ENCODE measurements at places on chromosomes 12 and 14.
A peak's percentile ranks its signal among the peaks of the same experiment; 100 is the strongest.

GRCh38 chr14:91380123-91380522 lies 37.5 kb downstream of the CCDC88C start:
- no peak for DNase-seq

DNA sequence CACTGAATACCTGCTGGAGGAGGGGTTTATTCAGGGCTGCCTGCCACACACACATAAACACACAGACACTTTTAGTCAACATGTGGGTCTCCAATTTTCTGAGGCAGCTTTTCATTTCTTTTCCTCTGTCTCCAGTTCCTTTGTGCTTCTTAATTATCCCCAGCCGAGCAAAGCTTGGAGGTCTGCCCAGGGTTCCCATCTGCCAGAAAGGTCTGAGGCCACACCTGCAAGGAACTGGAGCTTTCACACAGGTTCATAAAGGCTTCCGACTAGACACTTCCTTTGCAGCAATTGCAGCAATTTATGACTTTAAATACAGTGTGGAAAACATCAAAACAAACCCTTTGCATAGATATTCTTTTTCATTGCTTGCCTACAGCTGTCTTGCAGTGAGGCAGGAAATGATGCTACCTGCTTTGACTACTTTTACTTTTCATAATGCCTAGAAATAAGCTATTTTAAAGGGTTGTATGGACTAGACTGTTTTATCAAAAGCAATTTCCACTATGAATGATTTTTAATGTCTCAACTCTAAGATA lies 1318.9 kb downstream of the AACS start:
- no peak for DNase-seq

- no peak for DNase-seq
Measured at GRCh38 chr12:119695034-119695433, 27.1 kb downstream of the PRKAB1 start.

GRCh38 chr12:125214289-125214688 lies 149.1 kb downstream of the AACS start:
- DNase-seq = no peak

GRCh38 chr12:109116611-109116949 lies 193 bp downstream of the ACACB start:
- DNase-seq = no peak

- no peak for DNase-seq
Measured at GRCh38 chr14:89232265-89233070, 184.6 kb downstream of the FOXN3 start.

- no peak for DNase-seq
Measured at GRCh38 chr14:31229009-31229408, 21.4 kb upstream of the HECTD1 start.

- DNase-seq = no peak
Measured at GRCh38 chr14:73477618-73478266, 13.0 kb upstream of the RIOX1 start.

DNA sequence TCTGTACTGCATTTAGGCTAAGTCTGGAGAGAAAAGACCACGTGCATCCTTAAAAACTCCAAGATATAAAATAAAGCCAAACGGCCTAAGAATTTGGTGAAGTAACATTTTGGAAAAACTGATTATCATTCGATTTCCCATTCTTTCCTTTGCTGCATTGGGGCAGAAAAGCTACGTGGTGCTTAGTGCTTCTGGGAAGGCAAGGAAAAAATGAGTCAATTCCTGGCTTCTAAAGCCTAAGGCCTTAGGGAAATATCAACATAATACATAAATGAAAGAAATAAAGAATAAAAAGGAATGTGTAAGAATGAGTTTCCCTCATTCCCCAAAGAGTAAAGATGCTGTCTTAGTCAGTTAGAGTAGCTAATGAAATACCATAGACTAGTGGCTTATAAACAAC lies 520.5 kb downstream of the GLT1D1 start:
- no peak for DNase-seq

DNA sequence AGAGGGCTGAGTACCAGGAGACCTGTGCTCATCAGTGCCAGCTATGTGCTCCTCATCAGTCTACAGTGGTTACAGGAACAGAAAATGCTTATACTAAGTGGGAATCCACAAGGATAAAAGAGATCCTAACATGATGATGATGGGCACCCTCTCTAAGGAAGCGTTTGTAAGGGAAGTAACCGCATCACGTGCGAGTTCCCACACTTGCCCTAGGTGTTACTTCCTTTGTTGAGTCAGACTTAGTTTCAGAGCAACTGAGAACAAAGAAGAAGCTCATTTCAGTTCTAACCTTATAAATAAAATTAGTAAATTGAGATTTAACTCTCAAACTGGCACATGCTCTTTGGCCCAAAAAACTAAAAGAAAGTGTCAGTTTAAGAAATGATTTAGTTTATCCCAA lies 956.4 kb upstream of the TMEM132C start:
- DNase-seq = no peak

GRCh38 chr14:56057071-56057741 lies 61.0 kb upstream of the PELI2 start:
- DNase-seq = no peak

- peak; percentile 43 for DNase-seq
Measured at GRCh38 chr14:61452452-61452851, 131.1 kb downstream of the PRKCH start.

- DNase-seq = no peak
Measured at GRCh38 chr12:3630621-3631271, 122.2 kb downstream of the CRACR2A start.

- DNase-seq = peak; percentile 65
Measured at GRCh38 chr12:52082988-52083637, 3.6 kb downstream of the SMIM41 start.

- DNase-seq = no peak
Measured at GRCh38 chr14:99548255-99548654, 55.8 kb downstream of the CCDC85C start.

DNA sequence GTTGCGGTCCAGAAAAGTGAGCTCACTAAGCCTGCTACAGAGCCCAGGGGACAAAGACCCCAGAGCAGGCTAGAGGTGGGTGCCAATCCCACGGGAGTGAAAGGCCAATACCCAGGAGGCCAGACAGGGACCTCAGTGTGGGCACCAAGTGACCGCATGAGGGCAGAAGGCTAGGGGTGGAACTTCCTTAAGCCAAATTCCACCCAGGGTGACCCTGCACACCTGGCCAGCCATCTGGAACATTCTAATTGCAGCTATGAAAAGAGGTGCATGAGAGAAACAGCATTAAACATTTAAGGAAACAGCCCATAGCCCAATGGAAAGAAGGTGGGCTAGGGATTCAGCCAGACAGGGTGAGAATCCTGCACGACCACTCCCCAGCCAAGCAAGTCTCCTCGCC lies 19.4 kb downstream of the GLTP start:
- DNase-seq = no peak

- DNase-seq = no peak
Measured at GRCh38 chr14:41872931-41873685, 266.4 kb downstream of the LRFN5 start.

- no peak for DNase-seq
Measured at GRCh38 chr14:50210074-50210473, 21.3 kb downstream of the SOS2 start.

GRCh38 chr12:12017135-12017581 lies 53.6 kb upstream of the BCL2L14 start:
- no peak for DNase-seq

GRCh38 chr12:5905757-5906156 lies 39.3 kb downstream of the ANO2 start:
- DNase-seq = no peak

DNA sequence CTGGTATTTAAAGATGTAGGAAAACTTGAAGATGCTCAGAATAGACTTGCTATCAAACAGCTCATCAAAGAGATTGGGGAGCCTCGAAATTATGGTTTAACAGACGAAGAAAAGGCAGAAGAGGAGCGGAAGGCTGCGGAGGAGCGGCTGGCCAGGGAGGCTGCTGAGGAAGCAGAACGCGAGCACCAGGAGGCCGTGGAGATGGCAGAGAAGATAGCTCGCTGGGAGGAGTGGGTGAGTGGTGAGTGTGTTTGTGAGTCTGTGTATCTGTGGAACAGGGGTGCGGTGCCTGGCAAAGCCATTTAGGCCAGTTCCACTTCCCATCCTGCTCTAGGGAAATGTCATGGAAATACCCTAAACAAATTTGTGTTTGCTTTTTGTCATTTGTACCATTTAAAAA lies 19.2 kb upstream of the PAPOLA start:
- DNase-seq = no peak

GRCh38 chr12:8658346-8658745 lies 4.3 kb downstream of the MFAP5 start:
- DNase-seq = no peak

GRCh38 chr14:52313903-52314594 lies at the start of gene PTGER2:
Gene PTGER2 (plus strand): TSS chr14:52314312. CDS start chr14:52314549, 237 bp downstream.
- DNase-seq = peak; percentile 81

DNA sequence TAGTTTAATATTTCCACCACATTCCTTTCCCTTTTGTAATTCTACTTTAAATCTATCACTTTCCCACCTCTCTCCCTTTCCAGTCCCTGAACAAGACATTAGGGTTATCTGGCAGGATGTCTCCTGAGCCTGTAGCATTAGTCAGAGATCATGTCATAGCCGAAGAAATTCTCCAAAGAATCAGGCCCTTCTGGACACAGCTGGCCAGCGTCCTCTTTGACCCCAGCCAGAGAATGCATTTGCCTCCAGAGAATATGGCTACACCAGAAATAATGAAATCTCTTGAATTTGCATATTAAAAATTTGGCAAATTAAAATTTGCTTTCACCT lies 56.7 kb downstream of the NTF3 start:
- no peak for DNase-seq

GRCh38 chr12:22668441-22668840 lies 43.5 kb downstream of the ETNK1 start:
- DNase-seq = no peak

DNA sequence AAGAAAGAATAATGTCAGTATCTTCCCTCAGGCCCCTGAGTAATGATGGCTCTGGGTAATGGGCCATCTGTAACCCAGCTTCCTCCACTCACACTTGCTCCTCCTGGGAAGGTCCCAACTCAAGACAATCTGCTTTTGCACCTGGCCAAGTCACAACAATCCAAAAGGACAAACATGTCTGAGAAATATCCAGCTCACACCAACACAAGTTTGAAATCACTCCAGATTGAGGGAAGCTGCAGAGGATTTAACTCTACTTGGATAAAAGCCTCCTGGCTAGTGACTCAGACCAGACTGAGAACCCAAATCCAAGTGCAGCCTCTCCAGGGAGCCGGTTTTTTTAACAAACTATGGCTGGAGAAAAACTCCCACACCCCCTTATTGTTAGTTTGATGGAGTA lies 34.2 kb downstream of the RTRAF start:
- DNase-seq = no peak

- peak; percentile 62 for DNase-seq
Measured at GRCh38 chr14:69635981-69636639, 24.7 kb downstream of the SUSD6 start.

- DNase-seq = no peak
Measured at GRCh38 chr14:38387821-38388220, 131.9 kb upstream of the CLEC14A start.

DNA sequence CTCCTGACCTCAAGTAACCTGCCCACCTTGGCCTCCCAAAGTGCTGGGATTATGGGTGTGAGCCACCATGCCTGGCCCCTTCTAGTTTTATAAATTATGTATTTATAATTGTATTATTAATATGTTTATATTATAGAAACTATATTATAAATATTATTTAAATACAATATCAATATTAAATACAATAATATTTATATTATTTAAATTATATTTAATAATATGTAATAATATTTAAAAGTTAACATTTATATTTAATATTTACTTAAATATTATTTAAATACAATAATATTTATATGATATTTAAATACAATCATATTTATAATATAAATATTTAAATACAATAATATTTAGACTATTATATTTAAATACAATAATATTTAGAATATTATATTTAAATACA lies 20.0 kb downstream of the SDR9C7 start:
- no peak for DNase-seq

DNA sequence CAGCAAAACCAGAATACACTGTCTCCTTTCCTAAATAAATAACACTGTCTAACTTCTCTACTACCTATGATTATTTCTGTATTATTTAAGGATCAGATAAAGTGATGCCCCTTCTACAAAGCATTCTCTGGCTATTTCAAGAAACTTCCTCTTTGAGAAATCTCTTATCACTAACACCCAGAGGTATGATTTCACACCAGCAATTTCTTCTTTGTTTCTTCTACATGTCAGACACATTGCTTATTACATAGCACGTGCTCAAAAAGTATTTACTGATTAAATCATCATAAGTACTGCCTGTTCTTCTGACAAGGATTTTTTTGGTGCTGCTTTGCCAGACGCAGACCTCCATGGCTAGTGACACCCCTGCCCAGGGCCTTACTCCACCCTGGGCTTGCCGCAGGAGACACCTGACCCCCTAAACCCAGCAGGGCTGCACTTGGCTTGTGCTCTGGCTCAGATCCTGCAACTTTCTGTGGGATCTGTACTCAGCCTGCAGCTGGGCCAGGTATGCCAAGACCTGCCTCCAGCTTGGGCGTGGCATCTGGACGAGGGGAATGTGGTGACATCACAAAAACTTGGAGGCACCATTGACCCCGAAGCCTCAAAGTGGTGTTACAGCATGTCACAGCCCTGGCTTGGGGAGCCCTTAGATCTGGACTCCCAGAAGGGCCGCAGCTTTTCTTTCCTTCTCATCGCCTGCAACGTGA lies 15.4 kb upstream of the HIGD1C start:
- no peak for DNase-seq

GRCh38 chr12:121774968-121775474 lies 18.5 kb downstream of the RHOF start:
- DNase-seq = no peak

DNA sequence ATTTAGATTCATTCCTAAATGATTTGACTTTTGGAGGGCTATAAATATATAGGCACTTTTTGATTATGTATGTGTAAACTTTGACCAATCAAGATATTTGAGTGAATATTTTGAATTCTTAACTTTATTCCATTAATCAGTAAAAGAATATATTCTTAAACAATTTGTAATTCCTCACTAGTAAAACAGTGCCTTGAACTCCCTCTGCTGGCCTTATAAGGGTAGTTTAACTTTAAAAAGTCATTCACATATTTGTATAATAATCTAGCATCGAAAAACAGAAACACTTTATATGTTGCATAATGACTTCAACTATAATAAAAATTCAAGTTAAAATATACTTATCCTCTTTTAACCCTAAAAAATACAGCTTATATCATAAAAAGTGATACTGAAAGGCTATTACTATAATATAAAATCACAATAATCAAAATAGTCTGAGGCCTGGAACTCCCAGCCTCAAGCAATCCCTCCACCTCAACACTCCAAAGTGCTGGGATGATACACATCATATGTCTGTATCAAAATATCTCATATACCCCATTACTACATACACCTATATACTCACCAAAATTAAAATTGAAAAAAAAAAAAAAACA lies 31.2 kb downstream of the CCDC59 start:
- no peak for DNase-seq

- DNase-seq = no peak
Measured at GRCh38 chr12:130145731-130146130, 16.5 kb upstream of the FZD10 start.

Measured in activated CD4-positive, alpha-beta T cell treated with anti-CD3 and anti-CD28 coated beads for 4 hours (primary cell).